NCI-H524 treated with DMSO at 0.1 percent for 48 hours (cell line): ENCODE measurements at places on chromosomes 5 and 9.
A peak's percentile ranks its signal among the peaks of the same experiment; 100 is the strongest.

DNA sequence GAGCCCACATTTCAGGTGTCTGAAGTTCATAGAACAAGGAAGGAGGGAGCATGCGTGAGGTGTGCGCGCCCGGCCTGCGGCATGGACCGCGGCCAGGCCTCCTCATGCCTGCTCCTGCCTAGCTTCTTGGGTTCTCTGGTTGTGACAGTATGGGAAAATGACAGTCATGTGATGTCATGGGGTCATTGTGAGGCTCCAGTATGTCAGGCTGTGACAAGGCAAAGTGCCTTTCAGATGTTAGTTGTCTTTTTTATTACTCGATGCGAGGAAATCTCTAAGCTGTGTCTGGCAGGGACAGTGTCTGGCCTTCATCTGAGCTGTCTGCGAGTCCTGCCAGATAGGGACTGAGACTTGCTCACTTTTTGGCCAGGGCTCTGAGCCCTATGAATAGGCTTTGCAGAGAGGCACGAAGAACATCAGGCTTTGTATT, 13.3 kb downstream of the UCK1 start:
- no peak for DNase-seq

- no peak for DNase-seq
These were observed 140.3 kb downstream of the LHFPL2 start for GRCh38 chr5:78508186-78508765.

GRCh38 chr5:72480841-72481240, 26.4 kb downstream of the ZNF366 start:
- no peak for DNase-seq

DNA sequence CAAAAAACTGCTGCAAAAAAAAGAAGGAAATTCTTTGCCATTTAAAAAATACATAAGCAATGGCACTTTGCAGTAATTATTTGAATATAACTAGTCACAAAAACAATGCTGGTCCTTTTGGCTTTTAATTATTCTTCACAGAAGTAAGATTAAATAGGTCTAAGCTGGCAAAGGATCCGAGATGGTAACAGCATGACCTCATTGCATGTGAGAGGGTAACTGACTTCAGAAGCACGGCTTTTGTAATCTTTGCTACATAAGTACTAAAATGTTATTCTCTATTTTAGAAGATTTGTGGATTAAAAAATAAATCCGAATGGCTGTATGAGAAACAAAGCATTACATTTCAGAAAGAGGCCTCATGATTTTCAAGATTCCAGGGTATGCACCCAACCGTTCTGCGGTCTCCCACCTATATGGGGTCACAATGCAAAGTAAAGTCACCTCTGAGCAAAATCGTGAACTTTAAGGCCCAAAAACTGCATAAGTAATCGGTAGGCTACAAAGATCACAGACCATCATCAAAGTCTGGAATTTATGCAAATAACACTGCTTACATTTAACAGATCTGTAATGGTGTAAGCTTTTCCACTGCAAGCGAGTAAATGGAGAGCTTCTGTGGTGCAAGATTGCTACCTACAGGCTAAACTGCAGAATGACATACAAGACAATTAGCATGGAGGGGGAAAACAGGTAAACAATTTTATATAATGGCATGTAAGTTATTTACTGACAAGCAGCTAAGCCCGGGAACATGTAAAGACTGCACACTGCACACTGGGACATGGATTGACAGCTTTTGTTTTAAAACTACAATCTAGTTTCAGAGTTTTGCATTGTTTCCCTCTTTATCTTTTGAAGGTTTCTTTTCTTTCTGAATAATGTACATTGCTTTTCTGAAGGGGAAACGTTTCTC, 231.6 kb downstream of the SLF1 start:
- DNase-seq, result no peak

DNA sequence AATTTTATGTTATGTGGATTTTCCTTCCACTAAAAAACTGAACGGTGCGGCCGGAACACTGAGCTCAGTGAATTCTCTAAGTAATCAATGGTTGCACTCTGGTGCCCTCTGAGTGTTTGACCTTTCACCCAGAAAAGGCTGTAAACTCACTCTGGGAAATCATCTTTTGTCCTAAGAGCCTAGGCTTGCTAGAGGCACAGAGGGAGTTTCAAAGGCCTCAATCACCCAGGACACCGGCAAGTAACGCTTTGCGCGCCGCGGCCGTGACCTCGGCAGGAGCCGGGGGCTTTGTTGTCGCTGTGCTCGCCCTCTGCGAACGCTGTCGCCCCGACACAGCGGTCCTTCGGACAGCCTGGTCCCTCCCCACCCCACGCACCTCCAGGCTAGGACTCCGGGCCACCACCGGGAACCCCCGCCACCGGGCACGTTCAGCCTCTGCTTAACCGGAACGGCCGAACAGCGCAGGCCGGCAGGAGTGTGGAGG, 703 bp downstream of the ISCA1 start:
- DNase-seq, result no peak

DNA sequence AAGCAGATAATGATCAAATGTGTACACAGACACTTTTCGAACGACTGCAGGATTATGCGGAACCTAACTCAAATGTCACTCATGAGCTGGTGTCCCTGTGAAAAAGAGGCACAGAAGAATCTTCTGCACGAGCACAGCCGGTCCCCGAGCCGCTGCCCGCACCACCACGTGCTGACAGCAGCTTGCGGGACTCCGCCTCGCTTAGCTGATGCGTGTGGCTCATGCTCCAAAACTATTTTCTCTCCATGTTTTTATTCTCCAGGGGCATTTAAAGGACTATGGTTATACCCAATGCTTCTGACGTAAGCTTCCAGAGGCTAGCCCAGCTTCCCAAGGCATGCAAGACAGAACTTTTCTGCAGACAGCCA, 9.5 kb downstream of the SEC16A start:
- DNase-seq, result no peak

- no peak for DNase-seq
These were observed 86.4 kb downstream of the MED10 start for GRCh38 chr5:6291961-6292360.

GRCh38 chr9:87732756-87733155, 6.8 kb downstream of the CTSL start:
- DNase-seq, result no peak

GRCh38 chr5:82905986-82906385, 171.2 kb downstream of the TMEM167A start:
- no peak for DNase-seq

DNA sequence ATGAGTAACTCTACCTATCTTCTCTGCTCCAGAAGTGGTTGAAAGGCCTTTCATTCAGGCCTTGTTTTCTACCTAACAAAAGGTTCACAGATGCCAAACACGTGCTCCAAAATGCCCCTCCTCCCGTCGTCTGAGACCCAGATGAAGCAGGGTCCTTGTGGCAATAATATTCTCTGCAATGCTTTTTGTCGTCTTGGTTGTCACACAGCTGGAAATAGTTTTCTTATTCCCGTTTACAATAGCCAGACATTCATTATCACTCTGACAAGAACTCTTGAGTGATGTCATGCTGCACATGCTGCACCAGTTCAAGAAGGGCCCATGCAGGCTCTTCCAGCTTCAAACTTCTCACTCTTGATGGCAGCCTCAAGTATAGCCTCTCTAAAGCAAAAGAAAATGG, 7.8 kb downstream of the LPAR1 start:
- no peak for DNase-seq

DNA sequence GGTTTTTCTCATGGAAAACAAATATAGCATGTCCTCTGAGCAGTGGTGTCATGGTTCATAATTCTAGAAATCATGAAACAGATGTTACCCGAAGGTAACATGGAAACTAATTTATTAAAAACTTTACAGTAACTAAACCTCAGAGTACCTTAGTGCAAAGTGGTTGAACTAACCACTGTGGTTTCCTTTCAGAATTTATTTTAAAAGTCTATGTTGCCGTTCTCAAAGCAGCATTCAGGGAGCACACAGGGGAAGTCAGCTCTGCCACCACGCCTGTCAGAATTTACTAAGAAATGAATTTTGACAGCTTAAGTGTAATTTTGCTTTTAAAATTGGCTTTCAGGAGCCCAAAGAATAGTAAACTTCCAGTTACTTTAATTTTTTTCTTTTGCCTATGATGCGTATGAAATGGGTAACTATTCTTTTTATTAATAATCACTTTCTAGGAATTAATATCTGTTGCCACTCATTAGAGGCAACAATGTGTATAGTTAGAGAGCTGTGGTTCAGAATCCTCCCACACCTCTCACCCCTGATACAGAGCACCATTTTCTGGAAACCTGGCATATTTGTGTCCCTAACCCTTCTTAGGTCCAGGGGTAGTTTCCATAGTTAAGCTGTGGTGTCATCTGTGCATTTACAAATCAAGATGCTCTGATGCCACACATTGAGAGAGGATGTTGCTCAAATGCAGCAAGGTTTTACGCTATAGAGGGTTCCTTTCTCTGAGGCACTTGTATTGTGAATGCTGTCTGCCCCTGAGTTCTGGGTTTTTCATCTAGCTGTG, 202.6 kb downstream of the ZSWIM6 start:
- DNase-seq, result no peak

- no peak for DNase-seq
These were observed 73.9 kb upstream of the BRINP1 start for GRCh38 chr9:119443179-119443578.

GRCh38 chr5:159094745-159095144, 5.0 kb downstream of the EBF1 start:
- DNase-seq, result peak; percentile 66

- DNase-seq, result no peak
These were observed 267.5 kb downstream of the ZSWIM6 start for GRCh38 chr5:61599370-61600122.

GRCh38 chr5:53403758-53404157, 76.7 kb upstream of the FST start:
- DNase-seq, result no peak

GRCh38 chr5:15266841-15267240, 233.1 kb upstream of the FBXL7 start:
- DNase-seq, result no peak

DNA sequence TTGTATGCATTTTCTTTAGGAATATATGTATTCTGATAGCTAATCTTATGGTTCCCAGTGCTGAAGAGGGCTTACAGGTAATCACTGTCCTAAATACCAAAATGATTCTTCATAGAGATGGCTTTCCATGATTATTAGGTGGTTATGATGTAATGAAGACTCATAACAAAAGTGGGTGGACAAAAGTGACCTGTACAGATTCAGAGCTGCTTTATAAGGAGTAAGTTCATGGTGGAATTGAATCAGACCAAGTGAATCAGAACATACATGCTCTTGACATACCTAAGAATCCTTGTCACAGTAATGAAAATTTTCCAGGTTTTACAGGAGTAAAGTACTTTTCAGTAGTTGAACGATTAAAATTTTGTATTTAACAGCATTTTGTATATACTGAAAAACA, 105.6 kb downstream of the NIPBL start:
- DNase-seq, result peak; percentile 30

DNA sequence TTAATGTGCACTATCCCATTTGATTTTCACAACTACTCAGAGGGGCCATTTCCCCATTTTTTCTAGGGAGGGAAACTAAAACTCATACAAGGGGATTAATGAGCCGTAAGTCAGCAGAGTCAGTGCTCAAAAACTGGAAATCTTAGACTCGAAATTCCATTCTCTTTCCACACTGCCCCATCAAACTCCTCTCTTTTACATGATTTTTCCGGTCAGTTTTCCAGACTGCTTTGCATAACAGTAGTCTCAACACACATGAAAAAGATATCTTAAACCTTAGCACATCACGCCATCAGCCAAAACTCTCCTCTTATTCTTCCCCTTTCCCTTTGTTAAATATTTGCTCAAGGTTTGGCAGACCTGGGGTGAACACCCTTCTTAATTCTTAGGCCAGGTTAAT, 332.0 kb downstream of the RFX3 start:
- no peak for DNase-seq

DNA sequence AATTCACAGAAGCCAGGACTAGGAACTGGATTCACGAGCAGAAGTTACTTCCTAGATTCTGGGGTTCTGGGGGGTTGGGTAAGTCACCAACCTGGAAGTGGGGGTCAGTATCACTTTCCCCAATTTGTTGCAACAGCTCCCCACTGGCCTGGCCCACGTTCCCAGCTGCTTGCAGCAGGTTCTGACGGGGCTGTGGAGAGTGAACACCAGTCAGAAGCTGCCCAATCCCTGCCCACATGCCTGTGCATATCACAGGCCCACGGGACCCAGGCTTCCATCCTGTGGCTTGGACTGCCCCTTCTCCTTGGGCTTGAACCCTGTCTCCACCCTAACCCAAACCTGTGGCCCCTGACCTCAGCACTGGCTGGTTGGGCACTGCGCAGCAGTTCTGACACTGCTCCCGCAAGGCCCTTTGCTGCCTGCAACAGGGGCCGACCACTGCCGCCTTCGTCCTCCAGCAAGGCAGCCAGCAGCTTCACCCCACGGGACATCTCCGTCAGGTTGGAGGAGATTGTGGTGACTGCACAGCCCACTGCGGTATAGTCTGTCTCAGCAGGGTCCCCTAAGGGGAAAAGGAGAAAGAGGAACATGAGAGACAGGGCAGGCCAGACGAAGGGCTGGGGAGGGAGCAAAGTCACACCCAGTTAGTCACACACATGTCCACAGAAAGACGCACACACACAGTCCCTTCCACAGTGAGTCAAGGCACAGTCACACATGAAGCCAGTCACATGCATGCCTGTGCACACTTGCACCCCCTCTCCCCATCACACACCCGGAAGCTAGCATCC, 13.1 kb downstream of the TLN1 start:
- no peak for DNase-seq

- DNase-seq, result no peak
These were observed 19.4 kb upstream of the FCN1 start for GRCh38 chr9:134937164-134937555.

DNA sequence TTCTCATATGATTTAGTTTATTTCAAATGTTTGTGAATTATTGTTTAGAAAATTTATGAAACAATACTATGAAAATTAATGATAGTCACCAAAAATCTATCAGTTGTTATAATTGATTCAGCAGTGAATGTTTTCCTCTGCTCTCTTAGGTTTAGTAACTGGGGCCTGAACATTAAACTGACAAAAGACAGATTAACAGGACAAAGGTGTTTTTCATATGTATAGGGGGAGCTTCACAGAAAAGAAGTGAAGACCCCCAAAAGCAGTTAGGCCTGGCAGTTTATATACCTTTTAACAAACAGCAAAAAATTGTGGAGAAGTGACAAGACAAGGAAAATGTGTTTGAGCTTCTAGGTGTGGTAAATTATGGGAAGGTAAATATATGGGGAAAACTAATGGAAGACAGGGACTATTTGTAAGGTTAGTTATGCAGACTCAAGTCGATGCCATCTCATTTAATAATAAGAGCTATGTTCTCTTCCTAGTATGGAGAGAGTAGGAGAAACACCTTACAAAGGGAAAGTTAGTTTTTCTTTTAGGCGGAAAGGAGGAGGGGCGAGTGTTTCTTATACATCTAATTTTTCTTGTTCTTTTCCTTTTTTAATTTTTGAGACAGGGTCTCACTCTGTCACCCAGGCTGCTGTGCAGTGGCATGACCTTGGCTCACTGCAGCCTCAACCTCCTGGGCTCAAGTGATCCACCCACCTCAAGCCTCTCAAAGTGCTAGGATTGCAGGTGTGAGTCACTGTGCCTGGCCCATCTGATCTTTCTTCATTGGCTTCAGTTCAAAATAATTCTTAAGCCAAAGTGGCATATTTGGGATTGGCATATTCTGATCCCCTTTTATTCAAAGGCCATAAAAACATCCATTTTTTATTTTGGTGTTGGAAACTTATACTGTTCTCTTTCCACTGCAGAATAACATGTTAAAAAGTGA, 77.8 kb downstream of the C9orf153 start:
- DNase-seq, result no peak

GRCh38 chr5:157571357-157571827, 4.2 kb downstream of the ADAM19 start:
- DNase-seq, result no peak

GRCh38 chr9:82598241-82599039, 464.5 kb downstream of the RASEF start:
- no peak for DNase-seq

- no peak for DNase-seq
These were observed 25.5 kb downstream of the OLFML2A start for GRCh38 chr9:124802426-124802825.
